ENCODE measurements at places on chromosomes 4 and X.

DNA sequence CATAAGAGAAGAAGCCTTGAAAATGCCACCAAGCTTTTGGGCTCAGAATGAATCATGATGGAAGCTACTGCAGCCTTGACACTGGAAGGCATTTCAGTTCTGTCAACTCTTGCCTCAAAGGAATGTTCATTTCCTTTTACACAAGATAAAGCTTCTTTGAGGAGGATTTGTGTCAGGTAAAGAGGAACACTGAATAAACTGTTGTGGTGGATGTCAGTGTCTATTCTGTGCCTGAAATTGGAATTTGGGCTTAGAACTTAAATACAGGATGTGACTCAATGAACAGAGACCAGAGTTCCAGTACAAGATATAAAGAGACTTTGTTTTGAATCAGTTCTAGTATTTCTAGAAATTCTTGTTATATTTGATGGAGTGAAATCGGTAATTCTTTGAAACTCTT, 313.2 kb downstream of the PACRGL start:
- DNase-seq = no peak

DNA sequence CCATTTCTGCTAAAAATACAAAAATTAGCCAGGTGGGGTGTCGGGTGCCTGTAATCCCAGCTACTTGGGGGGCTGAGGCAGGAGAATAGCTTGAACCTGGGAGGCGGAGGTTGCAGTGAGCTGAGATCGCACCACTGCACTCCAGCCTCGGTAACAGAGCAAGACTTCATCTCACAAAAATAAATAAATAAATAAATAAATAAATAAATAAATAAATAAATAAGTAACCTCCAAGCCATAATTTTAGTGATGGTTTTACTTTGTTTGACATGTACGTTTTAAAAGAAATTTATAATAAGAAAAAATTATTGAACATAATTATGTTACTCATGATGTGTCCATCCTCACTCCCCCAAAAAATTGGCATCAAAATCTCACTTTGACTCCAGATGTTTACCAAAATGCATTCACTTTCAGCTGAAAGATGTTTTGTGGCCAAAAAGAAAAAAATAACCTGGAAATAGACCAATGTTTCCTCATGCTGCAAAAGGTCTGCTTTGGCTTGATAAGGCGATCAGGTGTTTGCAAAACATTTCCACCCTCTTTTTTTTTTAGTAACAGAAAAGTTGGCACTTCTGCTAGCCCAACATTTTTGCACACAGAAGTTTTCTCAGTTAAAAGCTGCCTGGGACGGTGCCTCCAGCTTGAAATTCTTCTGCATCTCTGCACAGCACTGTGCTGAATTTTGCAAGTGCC, 42.2 kb upstream of the DHRSX start:
- DNase-seq = no peak

GRCh38 chrX:129522184-129523078, 859 bp downstream of the SMARCA1 start:
- DNase-seq = no peak

GRCh38 chr4:150886597-150886996, 128.5 kb downstream of the LRBA start:
- DNase-seq = no peak
